ENCODE measurements at places on chromosomes 2 and 18. TPM values are rescaled to one million over a fixed set of nuclear protein-coding genes. Genes with fewer than 3 reads are reported as not detected.

NETO1 gene
- not detected for total RNA-seq

FIGLA gene
- not detected for total RNA-seq

ARHGAP25 gene
- total RNA-seq = 0.93 TPM

SLC5A7 gene
- not detected for total RNA-seq

ZSWIM2 gene
- total RNA-seq = not detected

RNU2-63P gene
- total RNA-seq = 9.1 TPM

SMCHD1 gene
- 50.7 TPM for total RNA-seq

ANKRD36C gene
- total RNA-seq = 14.5 TPM

MBD1 gene
- 203 TPM for total RNA-seq

STK17B gene
- total RNA-seq = 17.1 TPM

STAM2 gene
- total RNA-seq = 27.6 TPM

KIF3C gene
- 2.0 TPM for total RNA-seq

SPP2 gene
- not detected for total RNA-seq

INHA gene
- total RNA-seq = 2.2 TPM

CPLX4 gene
- not detected for total RNA-seq

CLEC4F gene
- total RNA-seq = not detected

RAX gene
- total RNA-seq = not detected

EPHA4 gene
- 2.0 TPM for total RNA-seq

PER2 gene
- total RNA-seq = 13.8 TPM

ANKRD30BL gene
- not detected for total RNA-seq

DUSP2 gene
- total RNA-seq = 1.3 TPM

AMER3 gene
- not detected for total RNA-seq

QPCT gene
- not detected for total RNA-seq

LYG1 gene
- 1.2 TPM for total RNA-seq

LRP1B gene
- total RNA-seq = not detected

BUB1 gene
- 25.5 TPM for total RNA-seq

CHST9 gene
- not detected for total RNA-seq

SKOR2 gene
- not detected for total RNA-seq

SLC4A3 gene
- total RNA-seq = 4.7 TPM

KLHL30 gene
- 0.27 TPM for total RNA-seq

REG3G gene
- not detected for total RNA-seq

IL1RL1 gene
- 25.6 TPM for total RNA-seq

RNF152 gene
- total RNA-seq = 1.7 TPM

REG3A gene
- not detected for total RNA-seq

AFF3 gene
- total RNA-seq = 1.0 TPM

XDH gene
- 47.5 TPM for total RNA-seq

PIGN gene
- 29.5 TPM for total RNA-seq

DYNAP gene
- total RNA-seq = 0.59 TPM

IL36RN gene
- total RNA-seq = not detected

C2orf78 gene
- not detected for total RNA-seq

DPYSL5 gene
- not detected for total RNA-seq

SCLY gene
- 40.1 TPM for total RNA-seq

ZSCAN30 gene
- 30.1 TPM for total RNA-seq

RTP5 gene
- total RNA-seq = not detected

NUP35 gene
- 19.2 TPM for total RNA-seq

MALT1 gene
- 33.0 TPM for total RNA-seq

LOXL3 gene
- 0.93 TPM for total RNA-seq

ESCO1 gene
- 19.2 TPM for total RNA-seq

CPO gene
- not detected for total RNA-seq

CNGA3 gene
- not detected for total RNA-seq

SH3BP4 gene
- total RNA-seq = 59.7 TPM

PSTPIP2 gene
- 27.9 TPM for total RNA-seq

TUBA3E gene
- total RNA-seq = not detected

Measured in MCF 10A (cell line).